ENCODE measurements at places on chromosomes 5 and 9. TPM values are rescaled to one million over a fixed set of nuclear protein-coding genes. Genes with fewer than 3 reads are reported as not detected.

Gene FBP1
- total RNA-seq, result not detected

- DNase-seq, result no peak
Observed at GRCh38 chr9:135790850-135791249, 88.9 kb downstream of the KCNT1 start.

DNA sequence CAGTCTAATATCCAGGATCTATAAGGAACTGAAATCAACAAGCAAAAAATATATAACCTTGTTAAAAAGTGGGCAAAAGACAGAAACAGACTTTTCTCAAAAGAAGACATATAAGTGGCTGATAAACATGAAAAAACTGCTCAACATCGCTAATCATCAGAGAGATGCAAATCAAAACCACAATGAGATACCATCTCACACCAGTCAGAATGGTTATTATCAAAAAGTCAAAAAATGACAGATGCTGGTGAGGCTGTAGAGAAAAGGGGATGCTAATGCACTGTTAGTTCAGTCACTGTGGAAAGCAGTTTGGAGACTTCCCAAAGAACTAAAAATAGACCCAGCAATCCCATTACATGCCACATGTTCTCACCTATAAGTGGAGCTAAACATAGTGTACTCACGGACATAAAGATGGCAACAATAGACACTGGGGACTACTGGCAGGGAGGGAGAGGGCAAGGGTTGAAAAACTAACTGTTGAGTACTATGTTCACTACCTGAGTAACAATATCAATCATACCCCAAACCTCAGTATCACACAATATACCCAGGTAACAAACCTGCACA lies 11.7 kb upstream of the TSSK1B start:
- DNase-seq, result no peak

- DNase-seq, result no peak
Observed at GRCh38 chr5:100654895-100655294, 119.7 kb downstream of the FAM174A start.

DNA sequence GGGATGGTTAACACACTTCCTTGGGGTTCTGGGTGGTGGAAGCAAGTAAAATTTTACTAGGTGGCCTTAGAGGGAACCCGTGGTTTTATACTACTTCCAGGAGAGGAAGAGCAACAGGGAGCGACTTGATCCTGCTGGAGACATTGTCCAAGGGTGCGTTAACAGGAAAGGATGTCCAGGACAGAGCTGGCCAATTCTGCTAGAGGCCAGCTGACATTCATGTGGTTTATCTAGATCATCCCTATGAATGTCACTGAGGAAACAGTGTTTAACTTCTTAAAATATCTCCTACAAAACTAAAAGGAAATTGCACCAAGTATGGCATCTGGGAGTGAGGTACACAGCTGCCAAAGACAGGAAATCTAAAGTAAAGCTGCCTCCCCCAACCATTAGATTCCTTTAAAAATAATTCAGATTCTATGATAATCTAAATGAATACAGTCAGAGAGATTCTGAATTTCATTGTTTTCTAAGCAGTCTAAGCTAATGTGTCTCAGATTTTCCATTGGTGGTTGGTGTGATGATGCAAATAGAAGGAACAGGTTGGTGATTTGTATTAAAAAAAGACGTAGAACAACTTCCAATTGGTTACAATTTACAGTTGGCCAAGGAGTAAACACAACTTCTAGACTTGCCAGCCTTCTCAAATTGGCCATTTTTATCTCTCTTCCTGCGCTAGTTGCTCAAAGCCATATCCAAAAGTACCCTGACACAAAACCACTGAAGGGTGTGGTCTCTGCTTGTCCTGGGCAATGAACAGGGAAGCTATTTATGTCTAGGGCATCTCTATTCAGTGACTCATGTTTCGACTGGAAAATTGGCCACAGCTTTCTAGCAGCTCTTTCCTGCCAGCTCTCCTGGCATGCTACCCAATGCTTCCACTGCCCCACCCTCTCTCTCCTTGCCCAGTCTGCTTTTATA lies 574.7 kb upstream of the MEF2C start:
- peak; percentile 78 for DNase-seq

GRCh38 chr5:157115012-157115411 lies 6.2 kb upstream of the HAVCR2 start:
- DNase-seq, result no peak

Measured in fibroblast of lung (primary cell).